ENCODE measurements at places on chromosomes 6 and 20. TPM values are rescaled to one million over a fixed set of nuclear protein-coding genes. Genes with fewer than 3 reads are reported as not detected.

NOX3 gene
- polyA plus RNA-seq, result not detected

EPB41L1 gene
- 37.3 TPM for polyA plus RNA-seq

- no peak for DNase-seq
Observed at GRCh38 chr20:41177636-41178035, 40.3 kb downstream of the PLCG1 start.

DNA sequence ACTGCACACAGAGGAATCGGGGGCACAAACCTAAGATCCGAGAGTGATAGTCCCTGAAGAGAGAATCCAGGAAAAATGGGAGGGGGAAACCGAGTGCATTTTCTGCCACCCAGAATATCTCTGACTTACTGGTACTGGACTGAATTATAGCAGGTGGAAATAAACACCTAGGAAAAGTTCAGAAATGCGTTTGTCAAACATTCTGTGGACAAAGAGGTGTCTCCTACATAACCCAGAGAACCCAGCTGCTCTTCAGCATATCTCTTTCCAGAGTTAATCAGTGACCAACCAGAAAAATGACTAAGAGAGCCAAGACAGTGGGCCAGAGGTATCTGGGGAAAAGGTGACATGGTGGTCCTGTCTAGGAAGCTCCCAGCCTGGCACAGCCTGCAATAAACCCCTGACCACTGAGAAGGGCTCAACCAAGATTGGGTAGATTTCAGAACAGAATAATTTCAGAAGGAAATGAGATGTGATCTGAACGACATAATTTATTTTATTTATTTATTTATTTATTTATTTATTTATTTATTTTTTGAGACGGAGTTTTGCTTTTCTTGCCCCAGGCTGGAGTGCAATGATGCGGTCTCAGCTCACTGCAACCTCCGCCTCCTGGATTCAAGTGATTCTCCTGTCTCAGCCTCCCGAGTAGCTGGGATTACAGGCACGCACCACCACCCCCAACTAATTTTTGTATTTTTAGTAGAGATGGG, 6.0 kb upstream of the VNN1 start:
- no peak for DNase-seq

DNA sequence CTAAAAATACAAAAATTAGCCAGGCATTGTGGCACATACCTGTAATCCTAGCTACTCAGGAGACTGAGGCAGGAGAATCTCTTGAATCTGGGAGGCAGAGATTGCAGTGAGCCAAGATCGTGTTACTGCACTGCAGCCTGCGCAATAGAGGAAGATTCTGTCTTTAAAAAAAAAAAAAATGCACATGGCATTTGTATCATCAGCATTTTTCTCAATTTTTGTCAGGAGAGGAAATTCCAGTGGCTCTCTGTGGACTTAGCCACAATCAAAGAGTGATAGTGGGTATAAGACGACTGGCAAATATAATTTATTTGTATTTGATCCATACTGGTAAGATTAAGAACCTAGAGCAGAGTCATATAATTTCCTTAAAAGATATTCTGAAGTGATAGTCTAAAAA, 28.6 kb downstream of the DEFB114 start:
- DNase-seq, result no peak

Data from right lung (tissue), 10 donors.